ENCODE measurements at places on chromosomes 4 and X. TPM values are rescaled to one million over a fixed set of nuclear protein-coding genes. Genes with fewer than 3 reads are reported as not detected.
A peak's percentile ranks its signal among the peaks of the same experiment; 100 is the strongest.

DNA sequence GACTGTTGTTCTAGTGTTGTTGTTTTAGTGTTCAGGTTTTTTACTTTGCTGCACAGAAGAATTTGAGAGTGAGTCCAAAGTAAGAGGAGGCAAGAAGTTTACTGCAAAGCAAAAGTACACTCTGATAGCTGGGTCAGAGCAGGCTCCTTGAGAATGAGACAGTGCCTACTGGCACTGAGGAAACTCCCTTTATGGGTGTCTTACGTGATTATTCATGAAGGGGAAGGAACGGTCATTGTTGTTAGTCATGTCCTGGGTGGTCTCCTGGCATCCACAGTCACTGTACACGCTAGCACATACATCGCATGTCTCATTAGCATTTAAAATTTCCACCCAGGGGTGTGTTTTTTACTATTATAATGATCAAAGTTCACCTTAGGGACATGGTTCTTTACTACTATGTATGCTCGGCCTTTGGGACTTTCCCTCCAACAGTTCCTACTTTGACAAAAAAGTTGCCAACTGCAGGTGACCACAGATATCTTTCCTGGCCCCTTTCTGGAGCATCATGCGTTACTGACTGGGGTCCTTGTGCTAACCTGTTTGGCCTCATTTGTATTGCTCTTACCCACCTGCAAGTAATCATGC is 688.9 kb upstream of the AMOT start:
- no peak for DNase-seq

DNA sequence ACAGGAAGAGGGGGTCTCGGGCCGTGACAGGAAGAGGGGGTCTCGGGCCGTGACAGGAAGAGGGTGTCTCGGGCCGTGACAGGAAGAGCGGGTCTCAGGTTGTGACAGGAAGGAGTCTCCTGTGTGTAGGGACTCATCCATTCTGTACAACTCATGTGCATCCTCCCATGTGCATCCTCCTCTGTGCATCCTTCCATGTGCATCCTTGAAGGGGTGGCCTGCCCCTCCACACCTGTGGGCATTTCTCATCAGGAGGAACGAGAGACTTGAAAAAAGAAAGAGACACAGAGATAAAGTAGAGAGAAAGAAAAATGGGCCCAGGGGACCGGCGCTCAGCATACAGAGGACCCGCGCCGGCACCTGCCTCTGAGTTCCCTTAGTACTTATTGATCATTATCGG is 30.2 kb upstream of the PLCXD1 start:
- DNase-seq: no peak

The KLB gene
- polyA plus RNA-seq: not detected

DNA sequence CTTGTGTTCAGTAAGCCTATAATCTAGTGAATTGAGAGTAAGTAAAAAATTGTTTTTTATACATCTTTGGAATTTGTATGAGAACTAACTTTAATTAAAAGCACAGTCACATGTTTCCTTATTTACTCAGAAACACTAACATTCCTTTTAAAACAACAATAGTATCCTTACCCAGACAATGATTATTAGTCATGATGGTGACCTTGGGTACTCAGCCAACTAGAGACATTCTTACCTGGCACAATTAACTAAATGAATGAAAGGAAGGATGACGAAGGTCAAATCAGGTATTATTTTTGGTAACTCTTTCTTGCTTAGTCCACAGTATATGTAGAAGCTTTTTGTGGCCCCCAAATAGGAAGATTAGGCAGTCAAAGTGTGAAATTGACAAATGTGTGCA is 901.0 kb downstream of the FAT4 start:
- DNase-seq: no peak

GRCh38 chrX:72110051-72110875 is 21.5 kb downstream of the RTL5 start:
- no peak for DNase-seq

The DOK7 gene
- 4.0 TPM for polyA plus RNA-seq

The CT55 gene
- not detected for polyA plus RNA-seq

- DNase-seq: no peak
Observed at GRCh38 chrX:37976153-37976552, 30.2 kb upstream of the SYTL5 start.

DNA sequence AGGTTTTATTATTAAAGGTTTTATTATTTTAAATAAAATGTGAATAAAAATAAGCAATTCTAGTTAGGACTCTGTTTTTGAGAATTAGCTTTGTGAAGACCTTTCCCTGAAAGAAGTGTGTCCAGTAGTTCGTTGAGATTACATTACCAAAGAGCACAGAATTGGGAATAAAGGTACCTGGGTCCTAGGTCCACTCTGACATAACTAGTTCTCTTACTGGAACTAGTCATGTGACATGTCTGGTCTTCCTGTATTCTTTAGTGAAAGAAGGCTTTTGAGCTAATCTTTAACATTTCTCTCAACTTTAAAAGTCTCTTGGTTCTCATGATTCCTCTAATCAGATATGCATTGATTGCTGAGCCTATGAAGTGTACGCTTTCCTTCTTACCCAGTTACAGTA is 292.0 kb upstream of the SMIM31 start:
- no peak for DNase-seq

GRCh38 chr4:87881115-87881514 is 48.3 kb downstream of the MEPE start:
- no peak for DNase-seq

The CT45A8 gene
- not detected for polyA plus RNA-seq

- DNase-seq: peak; percentile 59
Observed at GRCh38 chr4:13656569-13657405, 29.3 kb upstream of the BOD1L1 start.

DNA sequence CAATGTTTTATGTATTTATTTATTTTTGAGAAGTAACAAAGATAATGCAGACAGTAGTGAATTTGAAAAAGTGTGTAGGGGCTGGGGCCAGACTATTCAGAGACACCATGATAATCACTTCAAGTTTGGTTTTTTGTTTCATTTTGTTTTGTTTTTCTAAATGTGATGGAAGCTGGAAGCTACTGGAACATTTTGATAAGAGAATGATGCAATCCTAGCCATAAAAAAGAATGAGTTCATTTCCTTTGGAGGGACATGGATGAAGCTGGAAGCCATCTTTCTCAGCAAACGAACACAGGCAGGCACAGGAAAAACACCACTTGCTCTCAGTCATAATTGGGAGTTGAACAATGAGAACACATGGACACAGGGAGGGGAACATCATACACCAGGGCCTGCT is 706.6 kb upstream of the EPHA5 start:
- DNase-seq: no peak

DNA sequence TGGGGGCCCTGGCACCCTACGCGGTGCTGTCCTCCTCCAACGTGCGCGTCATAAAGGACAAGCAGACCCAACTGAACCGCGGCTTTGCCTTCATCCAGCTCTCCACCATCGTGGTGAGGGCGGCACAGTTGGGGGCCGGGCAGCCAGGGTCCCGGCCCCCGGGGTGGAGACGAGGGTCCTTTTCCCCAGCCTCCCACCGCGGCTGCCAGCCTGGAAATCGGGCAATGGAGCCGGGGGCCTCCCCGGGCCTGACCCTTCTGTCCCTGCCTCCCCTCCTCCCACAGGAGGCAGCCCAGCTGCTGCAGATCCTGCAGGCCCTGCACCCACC is 13.7 kb upstream of the UBA1 start:
- DNase-seq: no peak

DNA sequence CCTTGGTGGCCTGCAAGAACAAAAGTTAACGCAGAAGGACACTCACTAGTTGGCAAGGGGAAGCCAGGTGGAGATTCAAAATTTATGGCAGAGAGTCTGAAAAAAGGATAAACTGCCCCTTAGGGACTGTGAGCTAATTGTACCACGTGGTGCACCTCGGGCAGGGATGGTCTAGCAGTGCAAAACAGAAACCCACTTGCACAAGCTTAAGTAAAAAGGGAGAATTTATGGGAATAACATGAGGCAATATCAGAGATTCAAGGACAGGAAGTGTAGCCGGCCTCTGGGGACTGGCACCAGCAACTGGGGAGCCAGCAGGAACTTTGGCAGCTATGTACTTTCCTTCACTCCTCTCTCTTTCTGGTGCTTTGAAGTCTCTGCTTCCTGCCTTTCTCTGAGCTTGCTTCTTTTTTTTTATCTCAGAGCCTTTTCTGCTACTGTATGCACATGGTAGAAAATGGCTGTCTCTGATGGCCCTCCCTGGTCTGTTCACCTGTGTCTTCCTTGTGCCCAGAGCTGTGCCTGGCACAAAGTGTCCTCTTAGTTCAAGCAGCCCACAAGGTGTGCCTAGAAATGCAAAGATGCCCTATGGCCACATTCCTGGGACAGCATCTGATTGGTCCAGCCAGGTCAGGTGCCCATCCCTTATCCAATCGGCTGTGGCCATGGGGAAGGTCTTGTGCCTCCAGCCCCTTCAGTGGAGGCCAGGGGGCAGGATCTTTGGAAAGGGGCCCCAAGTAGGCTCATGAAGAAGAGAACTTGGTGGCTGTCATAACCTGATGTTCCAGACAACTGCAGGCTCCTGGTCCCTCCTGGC is 114.8 kb upstream of the ATP6AP2 start:
- no peak for DNase-seq

The CHRNA9 gene
- not detected for polyA plus RNA-seq

The AVPR2 gene
- polyA plus RNA-seq: not detected

DNA sequence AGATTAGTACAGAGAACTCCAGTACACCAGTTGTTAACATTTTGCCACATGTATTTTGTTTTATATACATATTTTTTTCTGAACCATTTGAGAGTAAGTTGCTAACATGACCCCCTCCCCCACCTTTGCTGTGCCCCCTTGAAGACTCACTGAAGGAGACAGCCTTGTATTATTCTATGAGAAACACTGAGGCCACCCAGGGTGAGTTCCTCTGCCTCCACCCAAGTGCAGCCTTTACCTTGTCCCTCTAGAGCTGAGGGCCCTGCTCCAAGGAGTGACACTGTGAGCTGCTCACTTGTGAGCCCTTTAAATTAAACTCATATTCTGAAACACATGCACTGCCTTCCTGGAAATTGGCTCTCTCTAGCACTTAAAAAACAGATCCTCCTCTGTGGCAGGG is 21.1 kb downstream of the KIT start:
- DNase-seq: no peak

DNA sequence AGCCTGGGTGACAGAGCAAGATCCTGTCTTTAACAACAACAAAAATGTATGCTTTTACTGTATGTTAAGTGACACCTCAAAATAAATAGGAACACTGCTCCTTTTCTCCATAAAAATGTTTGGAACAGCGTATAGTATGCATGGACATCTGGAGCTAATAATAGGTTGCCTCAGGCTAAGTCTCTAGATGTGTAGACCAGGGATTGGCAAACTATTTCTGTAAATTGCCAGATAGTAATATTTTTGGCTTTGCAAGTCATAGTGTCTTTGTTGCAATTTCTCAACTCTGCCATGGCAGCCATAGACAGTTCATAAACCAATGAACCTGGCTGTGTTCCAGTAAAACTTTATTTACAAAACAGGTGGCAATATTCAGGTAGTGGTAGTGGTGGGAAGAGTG is 76.6 kb upstream of the CBLL2 start:
- DNase-seq: no peak

GRCh38 chrX:867502-867901 is 236.9 kb downstream of the SHOX start:
- no peak for DNase-seq

DNA sequence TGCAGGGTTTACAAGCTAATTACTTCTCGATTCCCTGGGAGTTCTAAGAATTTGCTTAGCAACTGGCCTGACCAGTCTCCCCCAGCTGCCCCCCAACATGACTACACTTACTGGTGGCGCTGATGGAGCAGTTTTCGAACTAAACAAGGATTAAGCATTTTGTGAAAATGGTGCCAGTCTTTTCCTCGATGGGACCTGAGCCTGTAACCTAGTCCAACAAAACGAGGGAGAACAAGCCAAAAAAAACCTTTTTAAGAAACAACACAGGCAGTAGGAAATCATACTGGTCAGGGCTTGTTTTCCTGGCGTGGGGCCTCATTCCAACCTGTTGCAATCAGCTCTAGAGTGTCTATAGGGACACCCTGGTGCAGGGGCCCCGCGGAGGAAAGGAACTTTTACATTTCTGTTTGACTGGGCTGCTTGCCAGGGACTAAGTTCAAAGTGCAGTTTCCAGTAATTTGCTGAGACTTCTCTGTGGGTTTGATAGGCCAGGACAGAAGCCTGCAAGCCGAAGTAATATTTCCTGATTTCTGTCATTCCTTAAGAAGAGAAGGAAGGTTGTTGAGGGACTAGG is 158.7 kb downstream of the SPRY1 start:
- no peak for DNase-seq

- DNase-seq: no peak
Observed at GRCh38 chr4:179843370-179843769, 2399.8 kb upstream of the TENM3 start.

The CLNK gene
- not detected for polyA plus RNA-seq

GRCh38 chrX:26915064-26915463 is 548.1 kb downstream of the PPP4R3C start:
- DNase-seq: no peak
